ENCODE measurements at places on chromosomes 1 and 21.

GRCh38 chr1:194014014-194014413, 827.6 kb upstream of the B3GALT2 start:
- no peak for DNase-seq

- no peak for DNase-seq
Observed at GRCh38 chr1:161390559-161390858, 22.8 kb upstream of the CFAP126 start.

DNA sequence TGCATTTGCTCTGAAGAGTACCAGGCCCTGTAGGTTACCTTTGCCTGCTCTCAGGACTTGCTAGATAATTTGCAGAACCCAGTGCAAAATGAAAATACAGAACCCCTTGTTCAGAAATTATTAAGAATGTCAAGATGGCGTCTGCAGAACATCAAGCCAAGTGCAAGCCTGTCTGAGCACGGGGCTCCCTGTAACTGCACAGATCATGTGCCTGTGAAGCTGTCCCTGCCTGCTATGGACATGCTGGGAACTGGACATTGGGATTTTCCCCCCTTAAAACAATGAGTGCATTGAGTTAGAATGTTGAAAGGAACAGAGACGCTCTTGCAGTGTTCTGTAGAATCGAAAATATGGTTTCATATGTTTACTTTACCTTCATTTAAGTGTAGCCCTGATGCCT, 2.9 kb downstream of the CLDN14 start:
- DNase-seq: no peak

- DNase-seq: no peak
Observed at GRCh38 chr1:197989058-197989457, 71.9 kb downstream of the LHX9 start.

GRCh38 chr1:195158091-195158490, 1450.1 kb downstream of the KCNT2 start:
- no peak for DNase-seq

GRCh38 chr1:55559161-55559611, 344.0 kb upstream of the USP24 start:
- DNase-seq: no peak

- no peak for DNase-seq
Observed at GRCh38 chr1:205878026-205878425, 28.1 kb upstream of the PM20D1 start.

DNA sequence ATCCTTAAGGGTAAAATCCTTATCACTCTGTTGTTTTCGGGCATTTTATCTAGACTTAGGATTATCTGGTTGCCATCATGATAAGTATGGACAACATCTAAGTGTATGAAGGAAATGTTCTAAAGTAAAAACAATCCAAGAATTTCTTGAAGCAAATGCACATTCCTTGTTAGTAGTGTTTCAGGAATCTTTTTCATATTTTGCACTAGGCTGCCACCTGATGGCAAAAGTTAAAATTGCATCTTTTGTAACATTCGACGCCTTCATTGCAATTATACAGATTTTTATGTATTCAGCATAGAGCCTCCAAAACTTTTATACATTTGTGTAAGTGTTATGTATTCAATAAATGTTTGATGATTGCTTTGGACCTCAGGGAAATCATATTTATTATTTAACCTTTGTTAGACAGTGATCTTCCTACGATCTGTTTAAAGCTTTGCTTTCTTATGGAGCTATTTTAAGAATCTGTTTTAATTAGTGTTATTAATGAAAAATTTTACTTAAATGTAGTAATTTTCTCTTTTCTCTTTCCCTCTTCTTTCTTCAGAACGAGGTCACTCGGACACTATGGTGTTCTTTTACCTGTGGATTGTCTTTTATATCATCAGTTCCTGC, 49.4 kb upstream of the KIAA1614 start:
- no peak for DNase-seq

GRCh38 chr1:149936170-149936991, at the start of gene MTMR11:
MTMR11 (minus strand) TSS chr1:149936879; CDS start chr1:149936647, 232 bp downstream.
- no peak for DNase-seq

DNA sequence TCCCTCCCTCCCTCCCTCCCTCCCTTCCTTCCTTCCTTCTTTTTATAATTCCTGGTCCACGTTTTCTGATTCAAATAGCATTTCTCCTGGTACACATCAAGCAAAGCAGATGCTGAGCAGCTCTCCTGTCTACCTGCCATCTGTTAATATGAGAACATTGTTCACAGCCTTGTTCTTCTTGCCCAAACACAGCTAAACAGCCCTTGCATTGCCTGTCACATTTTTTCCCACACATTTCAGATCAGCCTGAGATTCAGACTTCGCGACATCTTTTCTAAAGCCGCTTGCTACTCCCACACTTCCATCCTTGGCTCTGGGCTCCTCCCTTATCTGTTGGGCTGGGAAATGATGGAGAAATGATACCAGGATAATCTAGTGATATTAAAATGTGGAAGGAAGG, 200.5 kb downstream of the PCP4 start:
- no peak for DNase-seq

GRCh38 chr1:52604063-52604770, 2.0 kb downstream of the GPX7 start:
- DNase-seq: no peak

DNA sequence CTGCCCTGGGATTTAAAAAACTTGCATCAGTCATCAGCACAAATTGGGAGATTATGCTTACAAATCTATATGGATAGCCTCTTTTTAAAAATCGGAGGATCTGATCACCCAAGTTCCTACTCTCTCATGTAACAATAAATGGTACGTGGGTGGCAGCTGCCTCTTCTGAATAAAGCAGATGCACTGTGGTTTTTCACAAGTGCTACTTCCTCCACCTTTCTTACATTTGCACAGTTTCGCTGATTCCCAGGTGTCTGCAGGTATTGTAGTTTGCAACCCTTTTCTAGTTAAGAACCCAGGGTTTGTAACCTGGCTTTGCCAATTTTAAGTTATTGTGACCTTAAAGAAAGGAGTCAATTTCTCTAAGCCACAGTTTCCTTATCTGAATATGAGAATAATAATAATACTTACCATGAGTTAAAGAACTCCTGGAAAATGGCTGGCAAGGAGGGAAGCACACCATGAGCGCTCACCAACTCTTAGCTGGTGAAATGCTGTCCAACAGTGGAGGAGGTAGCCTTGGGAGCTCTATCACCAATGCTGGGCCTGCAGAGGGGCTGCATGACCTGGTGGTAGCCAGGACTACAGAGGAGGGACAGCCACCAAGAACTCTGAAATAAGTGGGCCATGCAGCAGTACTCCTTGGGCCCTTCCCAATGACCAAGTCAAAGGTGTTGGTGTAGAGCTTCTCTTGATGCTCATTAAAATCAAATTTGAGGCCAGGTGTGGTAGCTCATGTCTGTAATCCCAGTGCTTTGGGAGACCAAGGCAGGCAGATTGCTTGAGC, 30.2 kb upstream of the KCNA2 start:
- DNase-seq: no peak

DNA sequence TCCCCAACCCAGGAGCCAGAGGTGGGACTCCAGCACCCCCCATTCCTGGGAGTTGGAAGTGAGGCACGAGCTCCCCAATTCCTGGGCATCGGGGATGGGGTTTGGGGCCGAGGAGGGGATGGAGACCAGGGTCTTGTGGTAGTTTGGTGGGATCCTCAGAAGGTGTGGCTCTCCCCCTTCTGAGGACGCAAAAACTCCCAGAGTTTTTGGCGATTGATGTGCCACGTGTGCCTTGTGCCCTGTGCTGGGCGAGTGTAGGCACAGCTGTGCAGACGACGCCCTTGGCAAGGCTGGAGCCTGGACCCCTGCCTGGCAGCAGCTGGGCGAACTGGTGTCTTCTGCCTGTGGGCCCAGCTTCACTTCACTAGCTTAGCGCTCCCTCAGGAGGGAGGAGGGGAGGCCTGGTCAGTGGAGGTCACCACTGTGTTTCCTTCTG, 2.6 kb downstream of the GUK1 start:
- no peak for DNase-seq

DNA sequence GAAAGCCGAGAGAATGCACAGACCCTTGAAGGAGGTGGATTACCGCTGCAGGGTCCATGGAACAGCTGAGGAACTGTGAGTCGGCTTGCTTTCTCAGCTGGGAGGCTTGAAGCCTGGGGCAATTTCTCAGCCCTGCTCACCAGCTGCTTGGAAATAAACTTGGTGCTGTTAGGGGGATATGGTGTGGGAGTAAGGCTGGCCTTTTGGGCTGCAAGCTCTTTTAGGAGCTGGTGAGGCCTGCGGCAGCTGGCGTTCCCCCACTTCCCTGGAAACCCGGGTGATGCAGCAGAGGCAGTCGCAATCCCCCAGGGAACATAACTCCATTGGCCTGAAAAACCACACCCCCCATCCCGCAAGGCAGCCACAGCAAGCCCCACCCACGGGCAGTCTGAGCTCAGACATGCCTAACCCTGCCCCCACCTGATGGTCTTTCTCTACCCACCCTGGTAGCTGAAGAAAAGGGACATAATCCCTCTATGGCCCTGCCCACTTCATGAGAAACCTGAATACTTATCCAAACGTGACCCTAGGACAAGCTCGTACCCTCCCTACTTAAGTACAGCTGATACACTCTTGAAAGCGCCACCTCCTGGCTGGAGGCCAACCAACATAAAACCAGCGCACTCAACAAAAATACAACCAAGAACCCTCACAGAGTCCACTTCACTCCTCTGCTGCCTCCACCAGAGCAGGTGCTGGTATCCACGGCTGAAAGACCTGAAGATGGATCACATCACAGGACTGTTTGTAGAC, 1995.8 kb downstream of the NCAM2 start:
- DNase-seq: no peak

DNA sequence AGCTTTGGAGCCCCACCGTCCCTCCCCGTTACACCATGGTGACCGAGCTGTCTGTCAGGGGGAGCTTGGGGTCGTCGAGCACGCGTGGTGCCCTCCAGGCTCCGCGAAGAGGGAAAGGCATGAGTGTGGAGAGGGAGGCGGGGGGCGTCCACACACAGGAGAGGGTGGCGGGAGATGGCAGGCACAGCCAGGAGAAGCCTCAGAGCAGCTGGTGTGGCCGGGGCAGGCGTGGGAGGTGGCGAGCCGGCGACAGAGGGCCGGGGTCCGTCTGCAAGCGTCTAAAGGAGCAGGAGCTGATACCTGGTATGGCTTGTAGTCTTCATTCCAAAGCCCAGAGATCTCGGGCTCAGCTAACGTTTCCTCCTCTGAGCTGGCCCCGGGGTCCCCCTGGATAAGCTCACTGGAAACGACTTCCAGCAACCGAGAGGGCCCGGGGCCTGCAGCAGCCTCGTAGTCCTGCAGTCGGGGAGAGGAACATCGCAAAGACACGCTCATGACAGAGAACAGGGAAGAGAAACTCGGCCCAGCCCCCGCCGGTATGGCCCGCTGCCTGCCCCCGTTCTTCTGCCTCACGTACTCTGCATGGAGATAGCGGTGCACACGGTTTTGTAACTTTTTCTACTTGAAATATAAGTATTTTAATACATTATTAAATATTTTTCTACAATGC, 37.4 kb downstream of the CFAP74 start:
- DNase-seq: no peak

GRCh38 chr1:8118031-8118451, 91.9 kb upstream of the ERRFI1 start:
- no peak for DNase-seq

GRCh38 chr1:43887748-43888147, 45.9 kb upstream of the ARTN start:
- no peak for DNase-seq

DNA sequence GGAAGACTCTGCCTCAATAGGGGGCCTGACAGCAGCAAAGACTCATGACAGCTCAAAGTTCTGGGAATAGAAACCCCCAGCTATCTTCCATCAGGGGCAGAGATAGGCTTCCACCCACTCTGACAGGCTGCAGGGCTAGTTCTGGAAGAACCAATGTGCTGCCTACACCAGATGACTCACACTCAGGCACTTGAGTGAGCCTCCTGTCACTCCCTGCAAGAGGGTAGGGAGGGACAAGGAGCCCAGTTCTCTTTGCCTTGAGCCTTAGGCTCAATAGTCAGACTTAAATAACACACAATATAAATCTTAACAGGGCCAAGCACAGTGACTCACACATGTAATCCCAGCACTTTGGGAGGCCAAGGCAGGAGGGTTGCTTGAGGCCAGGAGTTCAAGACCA, 386.4 kb downstream of the HHAT start:
- DNase-seq: no peak

DNA sequence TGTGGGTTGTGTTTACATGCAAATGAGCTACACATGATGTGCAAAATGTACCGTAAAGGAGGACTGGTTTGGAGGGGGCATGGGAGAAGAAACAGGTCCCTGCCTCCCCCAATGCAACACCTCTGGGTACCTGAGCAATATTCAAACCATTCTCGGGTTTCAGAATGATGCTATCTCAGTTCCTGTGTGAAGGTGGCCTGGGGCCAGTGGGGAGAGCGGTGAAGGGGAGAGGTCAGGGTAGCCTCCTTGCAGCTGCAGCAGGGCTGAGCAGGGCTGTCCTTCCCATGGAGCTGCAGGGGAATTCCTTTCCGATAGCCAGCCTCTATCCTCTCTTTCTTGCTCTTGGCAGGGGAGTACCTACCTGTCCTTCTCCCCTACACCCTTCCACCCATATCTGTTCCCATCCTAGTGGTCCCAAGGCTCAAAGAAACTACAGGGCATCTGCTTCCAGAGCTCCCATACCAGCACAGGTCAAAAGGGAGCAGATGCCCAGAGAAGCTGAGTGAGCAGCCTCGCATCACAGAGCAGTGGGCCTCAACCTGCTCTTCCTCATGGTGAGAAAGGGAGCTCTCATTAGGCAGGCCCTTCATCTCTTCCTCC, 11.9 kb downstream of the MEF2D start:
- DNase-seq: no peak

DNA sequence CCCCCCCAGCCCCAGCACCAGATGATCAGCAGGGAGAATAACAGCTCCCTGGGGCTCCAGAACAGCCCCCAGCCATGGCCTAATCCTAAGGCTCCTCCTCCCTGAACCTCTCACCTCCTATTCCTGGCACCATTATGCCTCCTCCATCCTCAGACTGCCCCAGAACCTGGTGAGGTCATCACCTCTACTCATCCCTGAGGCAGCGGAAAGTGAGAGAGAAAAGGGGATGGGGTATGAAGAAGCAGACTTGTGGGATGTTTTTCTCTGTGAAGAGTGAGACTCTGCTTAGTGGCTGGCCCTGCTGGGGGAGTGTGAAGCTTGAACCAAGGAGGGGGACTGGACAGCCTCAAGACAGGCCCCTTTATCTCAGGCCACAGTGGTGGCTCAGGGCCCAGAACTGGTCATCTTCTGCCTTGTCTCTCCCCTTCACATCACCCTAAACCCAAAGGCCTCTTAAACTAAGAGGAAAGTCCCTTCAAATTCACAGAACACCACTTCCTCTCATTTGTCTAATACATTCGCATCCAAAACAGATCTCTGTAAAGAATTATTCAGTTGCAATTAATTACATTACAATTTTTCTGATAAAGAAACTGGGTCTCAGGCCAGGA, 2.2 kb upstream of the PPM1J start:
- DNase-seq: no peak

DNA sequence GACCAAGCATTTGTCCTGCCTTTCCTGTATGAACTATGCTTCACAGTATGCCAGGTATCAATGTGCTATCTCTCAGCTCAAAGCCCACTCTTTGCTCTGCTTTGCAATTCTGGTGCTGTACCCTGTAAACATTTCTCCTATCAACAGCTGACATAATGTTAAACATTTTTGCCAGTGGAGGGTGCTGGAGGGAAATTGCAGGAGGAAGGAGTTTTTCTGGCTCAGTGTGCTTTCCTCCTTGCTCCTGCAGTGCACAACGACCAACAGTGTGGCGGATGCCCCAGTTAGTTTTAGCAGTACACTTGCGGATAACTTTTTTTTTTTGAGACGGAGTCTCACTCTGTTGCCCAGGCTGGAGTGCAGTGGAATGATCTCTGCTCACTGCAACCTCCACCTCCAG, 67.1 kb upstream of the PTGFRN start:
- no peak for DNase-seq

Measured in esophagus squamous epithelium (tissue), 5 donors.